Activated CD8-positive, alpha-beta T cell treated with anti-CD3 and anti-CD28 coated beads, Interleukin-2, amount 10 ng/mL, durations not matched to agents 7 days and 5 days (primary cell): ENCODE measurements at places on chromosomes 3 and 15. TPM values are rescaled to one million over a fixed set of nuclear protein-coding genes. Genes with fewer than 3 reads are reported as not detected.
A peak's percentile ranks its signal among the peaks of the same experiment; 100 is the strongest.

The GREM1 gene
- not detected for total RNA-seq

The ACSBG1 gene
- total RNA-seq: 0.81 TPM

DNA sequence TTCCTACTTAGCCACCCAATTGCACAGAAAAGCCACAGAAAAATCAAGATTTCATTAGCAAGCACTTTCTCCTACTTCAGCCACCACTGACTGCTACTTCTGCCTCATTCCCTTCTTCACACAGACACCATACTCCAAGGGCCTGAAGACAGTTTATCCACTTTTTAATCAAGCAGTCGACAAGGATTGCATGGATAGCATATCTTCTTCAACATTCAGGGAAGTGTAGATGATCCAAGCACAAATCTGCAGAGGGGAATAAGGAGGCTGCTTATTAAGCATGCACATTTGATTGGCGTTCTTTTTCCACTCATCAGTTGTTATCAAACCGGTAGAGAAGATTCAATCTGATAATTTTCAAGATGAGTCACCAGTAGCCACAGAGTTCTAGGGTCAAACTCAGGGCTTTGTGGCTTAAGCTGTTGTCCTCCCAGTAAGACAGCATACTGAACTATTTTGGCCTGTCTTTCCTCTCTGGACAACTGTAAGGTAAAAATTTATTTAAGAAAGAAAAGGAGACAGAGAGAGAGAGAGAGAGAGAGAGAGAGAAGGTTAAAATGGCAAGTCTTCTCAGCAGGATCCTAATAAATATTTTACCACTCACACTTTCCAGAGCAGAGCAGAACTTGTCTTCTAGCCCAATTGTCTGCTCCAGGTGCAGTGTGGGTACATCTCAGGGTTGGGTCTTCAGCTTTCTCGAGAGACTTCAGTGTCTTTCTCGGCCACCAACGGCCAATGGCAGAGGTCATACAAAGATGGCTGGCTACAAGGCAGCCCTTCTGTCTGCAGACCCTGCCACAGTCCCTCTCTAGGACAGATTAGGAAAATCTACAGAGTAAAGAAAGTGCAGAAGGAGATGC, 80.6 kb upstream of the BHLHE40 start:
- DNase-seq: no peak
- no peaks in the 10 kb centered on the region for H3K27me3 ChIP-seq
- H3K27ac ChIP-seq: peak overlapping the region; percentile 19
- H3K4me1 ChIP-seq: peaks cover 59% of the 10 kb centered on the region

DNA sequence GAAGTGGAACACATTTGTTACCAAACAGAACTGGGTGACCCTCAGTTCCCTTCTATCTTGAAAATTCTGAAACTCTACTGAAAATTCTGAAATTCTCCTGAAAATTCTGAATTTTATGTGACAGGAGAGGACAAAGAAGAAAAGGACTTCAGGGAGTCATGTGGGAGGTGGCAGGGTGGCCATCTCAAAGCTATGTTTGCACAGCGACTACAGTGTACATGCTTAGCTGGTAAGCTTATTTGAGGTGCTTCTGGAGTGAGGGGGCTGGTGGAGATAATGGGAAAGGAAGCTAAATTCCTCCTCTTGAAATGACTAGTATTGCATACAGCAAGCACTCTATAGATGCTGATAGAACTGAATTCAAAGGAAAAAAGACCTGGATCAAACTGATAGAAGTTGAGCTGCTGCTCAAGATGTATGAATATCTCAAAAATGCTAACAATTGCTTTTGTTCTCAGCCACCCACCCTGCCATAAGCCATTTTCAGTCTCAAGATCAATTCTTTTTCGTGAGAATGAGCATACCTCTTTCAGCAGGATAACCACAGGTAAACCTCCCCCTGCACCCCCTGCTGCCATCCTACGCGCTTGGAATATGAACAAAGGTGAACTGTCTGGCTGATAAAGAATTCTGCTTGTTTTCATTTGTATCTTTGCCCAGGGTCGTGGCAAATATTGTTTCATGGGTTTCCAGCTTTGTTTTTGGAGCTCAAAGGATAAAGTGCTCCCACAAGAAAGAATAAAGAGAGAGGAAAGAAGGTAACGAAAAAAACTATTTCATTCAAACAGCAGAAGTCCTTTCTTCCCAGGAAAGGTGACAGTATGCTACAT, 16.6 kb upstream of the ARHGEF3 start:
- no peak for DNase-seq
- no peak overlapping the region for H3K4me3 ChIP-seq
- no peaks in the 10 kb centered on the region for H3K27me3 ChIP-seq
- peaks cover 39% of the 10 kb centered on the region for H3K4me1 ChIP-seq

- peaks cover 11% of the 10 kb centered on the region for H3K27me3 ChIP-seq
- no peak for DNase-seq
- H3K36me3 ChIP-seq: no peaks in the 10 kb centered on the region
- peaks cover 13% of the 10 kb centered on the region for H3K4me1 ChIP-seq
These were observed at the start of gene ALPK3 for GRCh38 chr15:84816694-84817465. TSS of gene ALPK3 (plus strand) at chr15:84817356. CDS start at chr15:84817453, 97 bp downstream.

GRCh38 chr3:155870945-155871745, 695 bp downstream of the GMPS start:
- H3K4me3 ChIP-seq: peak overlapping the region; percentile 95
- DNase-seq: peak; percentile 63
- H3K36me3 ChIP-seq: peaks cover 10% of the 10 kb centered on the region

DNA sequence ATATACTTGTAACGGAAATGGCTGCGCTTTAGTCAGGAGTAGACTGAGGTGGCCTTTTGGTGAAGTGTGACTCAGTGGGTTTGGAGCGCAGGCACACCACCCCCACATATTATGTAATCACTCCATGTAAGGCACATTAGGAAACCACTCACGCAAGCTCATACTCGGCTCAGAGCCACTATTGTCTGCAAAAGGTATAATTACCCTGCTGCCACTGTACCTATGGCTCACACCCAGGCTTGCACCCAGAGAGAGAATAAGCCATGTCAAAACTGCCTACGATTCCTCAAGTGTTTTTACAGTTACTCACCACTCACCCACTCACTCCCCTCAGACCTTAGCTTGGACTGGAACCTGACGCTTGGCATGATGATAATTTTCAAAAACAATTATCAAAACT, 611.9 kb upstream of the CCDC54 start:
- H3K36me3 ChIP-seq: no peaks in the 10 kb centered on the region
- H3K27ac ChIP-seq: no peak overlapping the region
- no peak for DNase-seq
- no peaks in the 10 kb centered on the region for H3K27me3 ChIP-seq
